ENCODE measurements at places on chromosomes 11 and 22.

GRCh38 chr11:130061017-130061416, 8.7 kb upstream of the APLP2 start:
- no peak for DNase-seq

- DNase-seq, result no peak
Measured at GRCh38 chr11:126474220-126474619, 118.7 kb downstream of the ST3GAL4 start.

- DNase-seq, result no peak
Measured at GRCh38 chr22:44247346-44247745, 65.4 kb downstream of the SHISAL1 start.

GRCh38 chr22:36760786-36761185, 15.1 kb downstream of the IFT27 start:
- no peak for DNase-seq

GRCh38 chr22:37230673-37231405, 13.2 kb downstream of the RAC2 start:
- DNase-seq, result peak; percentile 69

GRCh38 chr11:81340225-81340624, 1393.4 kb downstream of the FAM181B start:
- no peak for DNase-seq

DNA sequence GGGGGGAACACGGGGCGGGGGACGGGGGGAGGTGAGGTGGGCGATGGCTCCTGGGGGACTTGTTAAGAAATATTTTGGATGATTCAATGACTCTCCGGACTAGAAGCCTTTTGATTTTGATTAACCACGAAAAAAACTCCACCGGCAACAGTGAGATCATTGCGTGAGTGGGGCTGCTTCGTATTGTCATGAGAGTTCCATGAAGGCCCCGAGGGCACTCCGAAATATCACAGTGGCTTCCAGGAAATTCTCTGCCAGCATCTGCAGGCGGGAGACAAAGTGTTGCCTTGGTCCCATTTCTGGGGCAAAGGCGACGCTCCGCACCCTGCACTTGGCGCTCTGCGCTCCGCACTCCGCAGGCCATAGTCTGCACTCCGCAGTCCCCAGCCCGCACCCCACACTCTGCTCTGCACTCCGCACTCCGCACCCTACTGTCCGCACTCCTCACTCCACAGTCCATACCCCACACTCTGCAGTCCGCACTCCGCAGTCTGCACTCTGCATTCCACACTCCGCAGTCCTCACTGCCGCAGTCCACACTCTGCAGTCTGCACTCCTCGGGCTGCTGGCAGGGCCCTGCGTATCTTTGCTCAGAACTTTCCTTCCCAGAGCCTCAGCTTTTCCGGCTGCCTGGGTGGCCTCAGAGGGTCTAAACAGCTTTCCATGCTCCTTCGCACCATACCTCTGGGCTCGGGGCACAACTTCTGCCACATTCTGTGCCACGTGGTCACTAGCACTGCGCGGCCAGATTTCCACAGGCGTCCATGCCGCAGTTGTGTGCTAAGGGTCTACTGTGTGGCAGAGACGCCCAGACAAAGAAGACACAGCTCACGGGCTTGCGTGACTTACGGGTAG, 61.1 kb downstream of the LINC01488 start:
- DNase-seq, result no peak

GRCh38 chr11:127259102-127259501, 258.5 kb upstream of the KIRREL3 start:
- no peak for DNase-seq

DNA sequence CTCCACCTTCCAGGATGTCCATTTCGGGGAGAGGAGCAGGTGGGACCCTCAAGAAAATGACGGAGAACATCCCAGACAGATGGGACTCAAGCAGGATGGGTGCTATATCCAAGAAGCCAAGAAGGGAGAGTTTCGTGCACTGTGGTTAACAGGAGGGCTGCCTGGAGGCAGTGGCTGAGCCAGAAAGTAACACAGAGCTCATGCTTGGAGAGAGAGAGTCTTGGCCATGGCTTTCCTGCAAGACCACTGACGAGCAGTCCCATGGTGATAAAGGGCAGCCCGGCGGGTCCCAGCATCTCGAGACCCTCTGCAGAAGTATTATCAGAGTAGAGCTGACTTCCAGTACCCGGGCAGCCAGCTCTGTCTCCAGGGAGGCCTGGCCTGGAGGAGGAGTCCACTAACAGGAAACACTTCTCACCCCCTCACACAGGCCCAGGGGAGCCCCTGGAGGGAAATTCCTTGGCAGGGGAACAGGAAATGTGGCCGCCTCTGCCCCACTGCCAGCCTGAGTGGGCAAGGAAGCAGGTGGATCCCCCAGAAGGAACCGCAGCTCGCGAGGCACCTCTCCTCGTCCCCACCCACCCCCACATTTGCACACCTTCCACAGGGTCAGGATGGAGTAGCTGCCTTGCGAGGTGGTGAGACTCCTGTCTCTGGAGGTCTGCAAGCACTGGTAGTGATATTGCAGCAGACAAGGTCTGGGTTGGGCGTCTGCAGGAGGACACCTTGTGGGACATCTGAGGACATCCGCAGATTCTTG, 32.2 kb downstream of the CYTH4 start:
- peak; percentile 66 for DNase-seq

DNA sequence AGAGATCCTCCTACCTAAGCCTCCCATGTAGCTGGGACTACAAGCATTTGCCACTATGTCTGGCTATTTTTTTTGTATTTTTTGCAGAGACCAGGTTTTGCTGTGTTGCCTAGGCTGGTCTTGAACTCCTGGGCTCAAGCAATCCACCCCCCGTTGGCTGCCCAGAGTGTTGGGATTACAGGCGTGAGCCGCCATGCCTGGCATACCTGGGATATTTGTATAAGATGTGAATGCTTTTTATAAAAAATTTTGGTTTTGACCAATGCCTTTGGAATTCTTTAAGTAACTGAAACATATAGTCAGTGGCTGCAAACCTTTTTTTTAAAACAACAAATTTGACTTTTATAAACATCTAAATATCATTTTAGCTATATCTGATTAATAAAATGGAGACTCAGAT, 42.4 kb downstream of the ADAMTS8 start:
- no peak for DNase-seq

DNA sequence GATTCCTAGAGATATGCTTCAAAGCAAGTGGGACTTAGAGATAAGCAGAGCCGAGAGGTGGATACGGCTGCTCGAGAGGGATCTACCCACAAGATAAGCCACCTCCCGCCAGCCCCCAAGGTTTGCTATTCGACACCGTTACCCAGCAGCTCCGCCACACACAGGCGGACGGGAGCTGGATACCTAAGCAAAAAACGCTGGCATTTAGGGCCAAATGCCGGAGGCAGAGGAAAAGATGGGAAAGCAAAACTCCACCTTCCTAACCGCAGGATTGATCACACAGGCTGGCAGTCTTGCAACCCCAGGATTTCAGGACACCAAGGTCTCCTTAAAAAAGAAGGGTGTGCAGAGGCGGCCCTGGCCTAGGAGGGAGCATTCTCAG, 709 bp downstream of the FTH1 start:
- no peak for DNase-seq

- no peak for DNase-seq
Measured at GRCh38 chr11:123544631-123545375, 109.6 kb downstream of the SCN3B start.

DNA sequence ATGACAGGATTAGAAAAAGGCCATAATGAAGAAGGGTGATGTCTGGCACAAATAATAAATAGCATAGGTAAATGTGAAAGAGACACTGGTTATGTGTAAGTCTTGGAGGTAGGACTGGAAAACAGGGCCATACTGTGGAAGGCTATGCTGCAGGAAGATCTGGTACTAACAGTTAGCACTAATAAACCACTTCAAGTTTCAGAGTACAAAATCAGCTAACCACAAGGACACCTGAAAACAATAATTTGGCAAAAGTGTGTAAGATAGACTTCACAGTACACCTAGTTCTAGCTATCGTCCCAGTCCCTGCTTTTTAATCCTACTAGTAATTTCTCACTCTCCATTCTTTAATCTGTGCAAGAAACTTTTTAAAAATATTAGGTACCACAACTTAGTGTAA, 44.3 kb downstream of the CWF19L2 start:
- no peak for DNase-seq

DNA sequence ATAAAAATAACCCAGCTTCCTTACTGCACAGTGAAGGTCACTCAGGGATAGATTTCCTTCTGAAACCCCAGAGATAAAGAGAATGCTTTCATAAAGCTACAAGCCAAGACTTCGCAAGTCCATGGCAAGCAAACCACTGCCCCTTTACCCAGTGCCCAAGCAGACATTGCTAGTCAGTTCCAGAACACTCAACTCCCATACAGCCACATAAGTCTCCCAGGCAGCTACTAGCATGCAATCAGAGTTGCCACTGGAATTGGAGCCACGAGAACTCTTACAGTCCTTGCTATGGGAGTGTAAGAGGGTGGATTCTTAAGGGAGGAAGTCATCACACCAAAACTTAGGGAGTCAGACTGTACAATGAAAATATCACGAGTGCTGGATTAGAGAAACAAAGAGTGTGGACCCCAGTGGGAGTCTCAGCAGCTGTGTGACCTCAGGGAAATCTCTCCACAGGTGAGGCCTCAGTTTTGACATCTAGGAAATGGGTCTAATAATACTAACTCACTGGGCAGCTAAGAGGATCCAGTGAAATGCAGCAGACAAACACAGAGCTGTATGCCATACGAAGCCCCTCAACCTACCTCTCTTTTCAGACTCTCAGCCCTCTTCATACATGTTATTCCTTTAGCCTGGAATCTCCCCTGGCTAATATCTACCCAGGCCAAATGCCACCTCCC, 526.6 kb downstream of the MN1 start:
- DNase-seq, result no peak

GRCh38 chr22:50414476-50415248, 60.2 kb downstream of the SBF1 start:
- DNase-seq, result no peak

GRCh38 chr11:1862588-1863351, 9.9 kb downstream of the LSP1 start:
- DNase-seq, result no peak

GRCh38 chr11:122038543-122038942, 77.5 kb downstream of the BLID start:
- DNase-seq, result no peak

- DNase-seq, result no peak
Measured at GRCh38 chr11:114448749-114449482, 9.6 kb downstream of the REXO2 start.

GRCh38 chr11:129067454-129067853, 124.7 kb downstream of the ARHGAP32 start:
- DNase-seq, result no peak

- no peak for DNase-seq
Measured at GRCh38 chr22:28942801-28943500, 59.6 kb downstream of the ZNRF3 start.

DNA sequence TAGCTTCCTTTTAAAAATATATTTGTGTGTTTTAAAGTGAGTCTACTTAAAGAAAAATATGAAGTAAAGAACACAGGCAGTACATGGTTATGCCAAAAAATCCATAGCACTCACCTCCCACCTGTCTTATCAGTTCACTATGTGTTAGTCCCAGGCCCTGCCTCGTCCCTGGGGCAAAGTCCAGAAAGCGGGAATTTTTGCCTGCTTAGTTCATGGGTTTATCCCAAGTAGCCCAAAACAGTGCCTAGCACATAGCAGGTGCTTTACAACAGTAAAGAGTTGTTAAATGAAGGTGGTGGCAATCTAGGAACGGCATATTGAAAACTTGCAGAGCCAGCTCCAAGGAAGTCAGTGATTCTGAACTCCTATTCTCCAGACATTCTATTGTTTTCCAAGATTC, 154.0 kb downstream of the MN1 start:
- no peak for DNase-seq

Measured in GM13977 (cell line).